ENCODE measurements at places on chromosomes 6 and 20. TPM values are rescaled to one million over a fixed set of nuclear protein-coding genes. Genes with fewer than 3 reads are reported as not detected.

ETV7 gene
- total RNA-seq = 0.18 TPM

SPDEF gene
- total RNA-seq = not detected

CGA gene
- not detected for total RNA-seq

ZNF334 gene
- total RNA-seq = 1.4 TPM

ID4 gene
- 11.1 TPM for total RNA-seq

PGM3 gene
- 223 TPM for total RNA-seq

PRSS35 gene
- total RNA-seq = 6.7 TPM

CALHM4 gene
- total RNA-seq = not detected

MOG gene
- not detected for total RNA-seq

DNA sequence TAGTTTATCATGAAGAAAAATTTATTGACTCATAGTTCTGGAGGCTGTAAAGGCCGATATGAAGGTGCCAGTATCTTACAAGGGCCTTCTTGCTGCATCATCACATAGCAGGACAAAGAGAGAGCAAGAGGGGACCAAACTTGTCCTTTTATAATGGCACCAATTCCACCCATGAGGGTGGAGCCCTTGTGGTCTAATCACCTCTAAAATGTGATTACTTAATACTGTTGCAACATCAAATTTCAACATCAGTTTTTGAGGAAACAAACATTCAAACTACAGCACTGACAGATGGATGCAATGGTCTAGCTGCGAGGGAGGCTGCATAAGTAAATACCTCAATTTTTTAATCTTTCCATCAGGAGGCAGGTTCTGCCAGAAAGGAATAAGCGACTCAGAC, 76.7 kb upstream of the LAMA2 start:
- H3K4me1 ChIP-seq = peaks cover 2% of the 10 kb centered on the region
- no peak overlapping the region for H3K4me3 ChIP-seq
- no peak overlapping the region for H3K27ac ChIP-seq
- H3K27me3 ChIP-seq = peaks cover 2% of the 10 kb centered on the region

- peak; percentile 15 for DNase-seq
- H3K4me3 ChIP-seq = no peak overlapping the region
- peaks cover 23% of the 10 kb centered on the region for H3K27me3 ChIP-seq
- no peak overlapping the region for H3K27ac ChIP-seq
- H3K4me1 ChIP-seq = peaks cover 5% of the 10 kb centered on the region
These were observed 4.8 kb downstream of the SALL4 start for GRCh38 chr20:51797357-51798025.

GRCh38 chr6:38024908-38025307, 205.4 kb downstream of the ZFAND3 start:
- H3K27ac ChIP-seq = no peak overlapping the region
- H3K4me1 ChIP-seq = peaks cover 2% of the 10 kb centered on the region
- no peaks in the 10 kb centered on the region for H3K27me3 ChIP-seq
- H3K36me3 ChIP-seq = no peaks in the 10 kb centered on the region
- peak; percentile 52 for DNase-seq
- no peak overlapping the region for H3K4me3 ChIP-seq

GRCh38 chr6:90121982-90122381, 174.7 kb downstream of the BACH2 start:
- no peaks in the 10 kb centered on the region for H3K36me3 ChIP-seq
- peak; percentile 52 for DNase-seq
- H3K27ac ChIP-seq = no peak overlapping the region
- H3K27me3 ChIP-seq = no peaks in the 10 kb centered on the region

GRCh38 chr6:142885182-142885867, 59.7 kb downstream of the HIVEP2 start:
- peak; percentile 99 for DNase-seq
- no peaks in the 10 kb centered on the region for H3K27me3 ChIP-seq
- no peaks in the 10 kb centered on the region for H3K36me3 ChIP-seq
- peak overlapping the region; percentile 39 for H3K4me3 ChIP-seq
- H3K27ac ChIP-seq = peak overlapping the region; percentile 78

- no peaks in the 10 kb centered on the region for H3K36me3 ChIP-seq
- H3K4me3 ChIP-seq = no peak overlapping the region
- peaks cover 25% of the 10 kb centered on the region for H3K27me3 ChIP-seq
- H3K27ac ChIP-seq = no peak overlapping the region
- no peaks in the 10 kb centered on the region for H3K4me1 ChIP-seq
- DNase-seq = peak; percentile 46
These were observed 29.4 kb upstream of the TAGAP start for GRCh38 chr6:159074120-159074684.

GRCh38 chr6:2563635-2564034, 187.1 kb downstream of the MYLK4 start:
- peaks cover 9% of the 10 kb centered on the region for H3K27me3 ChIP-seq
- H3K36me3 ChIP-seq = no peaks in the 10 kb centered on the region
- no peaks in the 10 kb centered on the region for H3K4me1 ChIP-seq

DNA sequence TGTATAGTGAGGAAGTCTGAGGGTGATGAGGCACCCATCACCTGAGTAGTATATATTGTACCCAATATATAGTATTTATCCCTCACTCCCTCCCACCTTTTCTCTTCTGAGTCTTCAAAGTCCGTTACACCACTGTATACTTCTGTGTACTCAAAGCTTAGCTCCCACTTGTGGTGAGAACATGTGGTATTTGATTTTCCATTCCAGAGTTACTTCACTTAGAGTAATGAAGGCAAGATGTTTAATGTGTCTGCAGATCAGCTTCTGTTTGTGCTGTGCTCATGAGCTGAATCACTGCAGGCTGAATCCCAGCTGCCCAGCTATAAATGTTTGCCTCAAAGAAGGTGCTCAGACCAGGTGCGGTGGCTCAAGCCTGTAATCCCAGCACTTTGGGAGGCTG, 139.3 kb upstream of the FOXA2 start:
- H3K27ac ChIP-seq = no peak overlapping the region
- H3K27me3 ChIP-seq = peaks cover 7% of the 10 kb centered on the region
- no peaks in the 10 kb centered on the region for H3K4me1 ChIP-seq
- DNase-seq = no peak
- no peak overlapping the region for H3K4me3 ChIP-seq

- H3K4me3 ChIP-seq = no peak overlapping the region
- H3K27me3 ChIP-seq = peaks cover 23% of the 10 kb centered on the region
- H3K27ac ChIP-seq = no peak overlapping the region
- no peak for DNase-seq
- H3K4me1 ChIP-seq = no peaks in the 10 kb centered on the region
These were observed 689 bp upstream of the COL20A1 start for GRCh38 chr20:63292292-63292701.

DNA sequence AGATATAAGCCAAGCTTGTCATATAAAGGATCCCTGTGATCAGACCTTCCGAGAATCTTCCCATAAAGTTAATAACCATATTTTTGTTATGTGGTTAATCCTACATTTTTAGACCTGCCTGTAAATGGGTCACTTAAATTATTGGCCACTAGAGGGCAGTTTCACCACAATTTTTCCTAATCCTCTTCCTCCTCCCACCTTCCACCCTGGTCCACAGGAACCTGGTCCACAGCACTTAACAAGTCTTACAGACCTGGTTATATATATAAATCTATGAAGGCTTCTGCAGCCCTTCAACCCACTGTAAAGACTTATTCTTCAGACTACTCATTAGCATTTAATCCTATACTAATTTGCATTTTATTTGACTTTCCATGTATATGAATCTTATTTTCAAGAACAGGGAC, 28.3 kb downstream of the MRS2 start:
- peaks cover 3% of the 10 kb centered on the region for H3K4me1 ChIP-seq
- H3K27me3 ChIP-seq = no peaks in the 10 kb centered on the region
- peak; percentile 54 for DNase-seq

- H3K27me3 ChIP-seq = peaks cover 24% of the 10 kb centered on the region
- H3K27ac ChIP-seq = no peak overlapping the region
These were observed 33.0 kb downstream of the HNF4A start for GRCh38 chr20:44388466-44389023.

GRCh38 chr20:45818239-45818638, 5.8 kb downstream of the UBE2C start:
- H3K27me3 ChIP-seq = no peaks in the 10 kb centered on the region
- no peak overlapping the region for H3K27ac ChIP-seq
- H3K4me3 ChIP-seq = no peak overlapping the region
- no peak for DNase-seq
- H3K4me1 ChIP-seq = peaks cover 18% of the 10 kb centered on the region
- H3K36me3 ChIP-seq = no peaks in the 10 kb centered on the region

DNA sequence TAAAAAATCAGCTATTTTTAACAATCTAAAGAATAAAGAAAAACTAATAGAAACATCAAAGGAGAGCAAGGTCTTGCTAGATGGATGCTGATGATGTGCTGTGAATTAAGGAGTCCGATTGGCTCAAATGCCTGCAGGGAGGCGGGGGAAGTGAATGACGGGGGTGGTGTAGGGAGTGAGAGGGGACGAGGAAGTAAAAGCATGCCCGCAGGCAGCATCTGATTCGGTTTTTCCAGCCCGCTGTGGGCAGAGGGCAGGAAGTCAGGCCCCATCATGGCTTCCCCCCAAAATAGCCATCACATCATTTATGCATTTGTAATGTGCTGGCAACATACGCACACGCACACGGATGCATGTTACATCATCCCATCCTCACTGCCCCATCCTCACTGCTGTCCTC, 10.3 kb downstream of the RSPO4 start:
- peaks cover 9% of the 10 kb centered on the region for H3K27me3 ChIP-seq
- no peak overlapping the region for H3K4me3 ChIP-seq
- no peaks in the 10 kb centered on the region for H3K36me3 ChIP-seq
- H3K27ac ChIP-seq = no peak overlapping the region
- DNase-seq = no peak

DNA sequence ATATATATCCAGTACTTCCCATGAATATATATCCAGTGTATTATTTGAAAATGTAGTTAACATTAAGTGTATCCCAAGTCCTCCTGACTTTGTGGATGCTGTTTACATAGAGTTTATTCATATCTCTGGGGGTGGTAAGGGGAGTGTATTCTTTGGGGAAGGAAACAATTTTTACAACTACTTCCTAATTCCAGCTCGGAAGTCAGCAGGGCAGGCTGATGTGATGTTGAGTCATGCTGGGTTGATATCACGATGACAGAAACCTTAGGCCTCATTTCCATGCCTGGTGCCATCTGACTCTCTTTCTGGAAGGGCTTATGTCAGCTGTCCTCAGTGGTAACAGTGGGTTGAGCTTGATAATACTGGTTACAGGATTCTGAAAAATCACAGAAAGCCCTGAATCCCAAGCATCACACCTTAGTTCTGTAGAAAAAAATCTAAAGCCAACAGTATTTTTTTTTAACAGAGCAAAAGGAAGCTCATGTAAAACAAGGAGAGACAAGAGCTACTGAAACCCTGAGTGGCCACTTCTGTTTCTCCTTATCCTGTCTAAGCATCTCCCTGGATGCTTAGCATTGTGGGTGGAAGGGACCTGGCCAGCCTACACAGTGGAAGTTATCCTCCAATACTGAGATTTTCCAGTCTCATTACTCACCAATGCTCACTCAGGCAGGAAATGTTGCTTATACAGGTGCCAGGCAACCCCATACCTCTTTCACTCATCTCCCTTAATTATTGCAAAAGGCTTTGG, 75.2 kb upstream of the IYD start:
- peaks cover under 1% of the 10 kb centered on the region for H3K27me3 ChIP-seq
- no peak overlapping the region for H3K27ac ChIP-seq
- H3K4me1 ChIP-seq = no peaks in the 10 kb centered on the region
- H3K36me3 ChIP-seq = no peaks in the 10 kb centered on the region
- H3K4me3 ChIP-seq = no peak overlapping the region
- DNase-seq = peak; percentile 74

DNA sequence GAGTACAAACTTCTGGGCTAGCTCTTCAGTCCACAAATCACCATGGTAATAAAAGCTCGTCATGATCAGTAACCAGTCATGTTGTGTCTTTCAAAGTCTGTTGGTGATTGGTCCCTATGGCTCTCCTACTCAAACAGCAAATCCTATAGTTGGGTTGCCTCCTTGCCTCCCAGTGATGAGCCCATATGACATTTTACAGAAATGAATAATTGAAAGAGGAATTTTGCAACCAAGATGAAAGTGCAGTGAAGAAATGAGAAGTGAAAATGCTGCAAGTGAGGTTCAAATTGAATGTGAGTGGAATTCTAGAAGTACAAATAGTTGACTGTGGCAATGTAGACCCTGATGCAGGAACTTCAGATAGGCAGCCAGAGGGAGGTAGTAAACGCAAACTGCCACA, 5.1 kb upstream of the SIRPD start:
- H3K4me1 ChIP-seq = no peaks in the 10 kb centered on the region
- no peak overlapping the region for H3K27ac ChIP-seq
- H3K4me3 ChIP-seq = no peak overlapping the region
- no peaks in the 10 kb centered on the region for H3K36me3 ChIP-seq
- H3K27me3 ChIP-seq = peaks cover 2% of the 10 kb centered on the region

GRCh38 chr6:8908638-8909037, 473.3 kb upstream of the SLC35B3 start:
- H3K27me3 ChIP-seq = no peaks in the 10 kb centered on the region
- no peak overlapping the region for H3K4me3 ChIP-seq
- H3K4me1 ChIP-seq = no peaks in the 10 kb centered on the region
- no peak for DNase-seq

GRCh38 chr6:3489027-3489757, 32.3 kb upstream of the SLC22A23 start:
- no peaks in the 10 kb centered on the region for H3K36me3 ChIP-seq
- no peak overlapping the region for H3K27ac ChIP-seq
- no peak overlapping the region for H3K4me3 ChIP-seq
- H3K27me3 ChIP-seq = peaks cover 55% of the 10 kb centered on the region
- peak; percentile 8 for DNase-seq

GRCh38 chr20:20327746-20328145, 40.2 kb upstream of the INSM1 start:
- H3K36me3 ChIP-seq = no peaks in the 10 kb centered on the region
- no peak overlapping the region for H3K4me3 ChIP-seq
- no peaks in the 10 kb centered on the region for H3K4me1 ChIP-seq

- H3K36me3 ChIP-seq = peaks cover 14% of the 10 kb centered on the region
- H3K27me3 ChIP-seq = no peaks in the 10 kb centered on the region
- no peak overlapping the region for H3K27ac ChIP-seq
- no peaks in the 10 kb centered on the region for H3K4me1 ChIP-seq
- no peak for DNase-seq
These were observed 15.9 kb upstream of the CPNE1 start for GRCh38 chr20:35680452-35681183.

DNA sequence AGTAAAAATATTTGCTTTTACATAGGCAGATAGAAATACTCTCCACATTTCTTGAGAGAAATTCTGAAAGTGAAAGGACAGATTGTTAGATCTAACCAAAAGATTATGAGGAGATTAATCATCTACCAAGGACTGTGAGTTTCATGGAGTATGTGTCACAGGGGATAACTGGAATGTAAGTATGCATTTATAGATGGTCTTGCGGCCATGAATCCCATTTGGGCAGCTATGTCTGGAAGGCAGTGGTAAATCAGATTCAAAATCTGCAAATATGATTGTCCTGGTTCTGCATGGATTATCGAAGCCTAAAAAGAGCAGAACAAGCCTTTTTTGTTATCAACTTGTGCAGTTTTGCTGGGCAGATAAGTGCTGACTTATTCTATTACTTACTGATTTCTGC, 293.8 kb downstream of the RFPL4B start:
- H3K4me3 ChIP-seq = no peak overlapping the region
- DNase-seq = peak; percentile 68
- H3K36me3 ChIP-seq = no peaks in the 10 kb centered on the region
- peaks cover 2% of the 10 kb centered on the region for H3K4me1 ChIP-seq
- H3K27ac ChIP-seq = no peak overlapping the region
- H3K27me3 ChIP-seq = no peaks in the 10 kb centered on the region

- H3K4me3 ChIP-seq = no peak overlapping the region
- H3K36me3 ChIP-seq = no peaks in the 10 kb centered on the region
- no peak overlapping the region for H3K27ac ChIP-seq
- no peak for DNase-seq
- H3K27me3 ChIP-seq = no peaks in the 10 kb centered on the region
- no peaks in the 10 kb centered on the region for H3K4me1 ChIP-seq
These were observed 81.0 kb upstream of the FLRT3 start for GRCh38 chr20:14418376-14418775.

- H3K4me3 ChIP-seq = no peak overlapping the region
- no peaks in the 10 kb centered on the region for H3K4me1 ChIP-seq
- H3K36me3 ChIP-seq = no peaks in the 10 kb centered on the region
These were observed 142.5 kb upstream of the HDDC2 start for GRCh38 chr6:125444006-125444923.
